Endodermal cell (in vitro differentiated cells): ENCODE measurements at places on chromosomes 5 and 9. TPM values are rescaled to one million over a fixed set of nuclear protein-coding genes. Genes with fewer than 3 reads are reported as not detected.

DNA sequence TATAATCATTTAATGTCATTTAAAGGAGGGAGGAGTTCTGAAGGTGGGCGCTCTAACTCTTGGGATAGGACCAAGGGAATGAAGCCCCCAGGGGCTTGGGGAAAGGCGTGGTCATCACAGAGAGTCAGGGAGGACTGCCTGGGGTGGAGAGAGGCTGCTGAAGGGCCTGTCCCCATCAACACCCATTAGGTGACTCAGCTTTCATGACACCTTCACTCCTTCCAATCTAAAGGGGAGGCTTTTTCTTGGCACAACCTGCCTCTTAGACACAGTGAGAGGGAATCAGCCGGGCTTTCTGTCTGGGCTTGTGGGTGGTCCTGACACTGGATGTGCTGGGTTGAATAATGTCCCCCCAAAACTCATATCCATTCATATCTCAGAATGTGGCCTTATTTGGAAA is 31.4 kb upstream of the ANKRD33B start:
- H3K27ac ChIP-seq = no peak overlapping the region
- no peak overlapping the region for H3K4me3 ChIP-seq
- no peaks in the 10 kb centered on the region for H3K36me3 ChIP-seq
- DNase-seq = no peak

GRCh38 chr9:8604201-8604600 is 804.6 kb upstream of the DMAC1 start:
- H3K4me3 ChIP-seq = no peak overlapping the region
- DNase-seq = no peak
- H3K27me3 ChIP-seq = no peaks in the 10 kb centered on the region
- no peak overlapping the region for H3K27ac ChIP-seq
- no peaks in the 10 kb centered on the region for H3K4me1 ChIP-seq

GRCh38 chr5:139296862-139297326 is 3.4 kb downstream of the MATR3 start:
- H3K4me3 ChIP-seq = peak overlapping the region; percentile 99
- no peaks in the 10 kb centered on the region for H3K4me1 ChIP-seq
- H3K36me3 ChIP-seq = peaks cover 20% of the 10 kb centered on the region
- no peak overlapping the region for H3K27ac ChIP-seq

- no peaks in the 10 kb centered on the region for H3K4me1 ChIP-seq
- H3K27me3 ChIP-seq = no peaks in the 10 kb centered on the region
- no peaks in the 10 kb centered on the region for H3K36me3 ChIP-seq
- no peak overlapping the region for H3K4me3 ChIP-seq
- H3K27ac ChIP-seq = no peak overlapping the region
Measured at GRCh38 chr5:386432-387341, 56.3 kb upstream of the EXOC3 start.

DNA sequence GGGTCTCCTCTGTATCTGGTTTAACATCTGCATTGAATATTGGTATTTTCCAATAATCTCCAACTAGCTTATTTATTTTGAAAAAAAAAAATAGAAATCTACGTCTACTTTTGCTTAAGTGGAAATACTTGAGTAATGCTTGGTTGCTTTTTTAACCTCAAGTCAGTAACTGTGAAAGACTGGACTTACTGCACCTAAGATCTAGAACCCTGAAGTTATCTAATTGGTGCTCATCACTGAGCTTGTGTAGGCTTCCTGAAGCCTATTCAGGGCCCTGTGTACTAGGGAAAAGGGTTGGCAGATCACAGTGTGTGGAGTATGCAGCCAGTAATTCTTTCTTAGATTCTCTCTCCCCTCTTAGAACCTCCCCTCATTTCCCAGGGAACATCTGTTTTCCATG is 16.2 kb downstream of the SLC1A1 start:
- no peak for DNase-seq
- peaks cover 9% of the 10 kb centered on the region for H3K4me1 ChIP-seq
- peaks cover 55% of the 10 kb centered on the region for H3K36me3 ChIP-seq
- H3K27me3 ChIP-seq = no peaks in the 10 kb centered on the region

DNA sequence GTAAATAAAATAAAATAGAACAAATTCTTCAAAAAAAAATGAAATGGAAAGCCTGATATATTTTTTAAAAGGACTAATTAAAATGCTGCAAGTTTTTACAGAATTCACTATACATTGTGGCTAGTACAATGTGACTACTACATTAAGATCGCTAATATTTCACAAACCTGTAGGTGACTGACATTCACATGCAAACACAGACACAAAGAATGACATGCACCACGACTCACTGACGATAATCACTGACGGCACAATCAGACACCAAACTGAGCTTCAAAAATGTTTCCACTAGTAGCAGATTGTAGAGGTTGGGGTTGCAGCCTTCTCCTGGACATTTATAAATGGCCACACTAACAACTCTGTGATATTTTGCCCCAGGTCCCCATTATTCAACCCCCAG is 637.7 kb upstream of the DMAC1 start:
- no peak for DNase-seq
- H3K27me3 ChIP-seq = no peaks in the 10 kb centered on the region
- H3K27ac ChIP-seq = no peak overlapping the region
- no peak overlapping the region for H3K4me3 ChIP-seq
- H3K36me3 ChIP-seq = no peaks in the 10 kb centered on the region

The TAF11L10 gene
- not detected in 2 replicates for total RNA-seq

DNA sequence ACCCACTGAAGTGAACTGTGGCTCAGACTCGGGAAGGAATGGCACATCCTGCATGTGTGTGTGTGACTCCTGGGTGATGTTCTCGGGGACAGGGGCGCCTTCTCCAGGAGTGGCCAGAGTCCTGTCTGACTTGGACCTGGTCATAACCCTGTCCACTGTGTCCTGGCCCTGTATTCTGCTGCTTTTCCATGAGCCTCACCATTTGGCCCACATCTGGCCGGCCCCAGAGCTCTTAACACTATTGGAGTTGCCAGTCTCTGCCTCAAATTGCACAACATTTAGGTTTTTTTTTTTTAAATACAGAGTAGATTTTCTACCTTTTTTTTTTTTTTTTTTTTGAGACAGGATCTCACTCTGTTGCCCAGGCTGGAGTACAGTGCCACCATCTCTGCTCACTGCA is 278.3 kb upstream of the TUT7 start:
- no peaks in the 10 kb centered on the region for H3K27me3 ChIP-seq
- no peaks in the 10 kb centered on the region for H3K4me1 ChIP-seq
- no peak overlapping the region for H3K27ac ChIP-seq

DNA sequence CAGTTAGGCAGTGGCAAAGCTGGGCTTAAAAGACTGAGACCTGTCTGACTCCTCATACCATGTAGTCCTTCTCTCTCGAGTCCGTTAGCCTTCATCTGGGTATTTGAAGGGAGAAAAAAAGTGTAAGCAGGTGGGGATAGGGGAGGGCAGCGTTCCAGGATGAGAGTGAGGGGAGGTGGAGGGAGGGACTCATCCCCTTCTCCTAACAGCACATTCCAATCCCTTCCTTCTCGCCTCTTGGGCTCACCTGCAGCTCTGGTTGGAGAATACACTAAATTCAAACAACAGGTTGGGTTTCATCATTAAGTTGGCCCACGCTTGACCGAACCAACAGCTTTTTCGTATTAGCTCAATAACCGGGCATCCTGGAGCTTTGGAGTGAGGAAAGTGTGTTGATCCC is 3.6 kb downstream of the NEURL1B start:
- H3K4me3 ChIP-seq = no peak overlapping the region
- H3K4me1 ChIP-seq = no peaks in the 10 kb centered on the region
- DNase-seq = no peak
- H3K36me3 ChIP-seq = no peaks in the 10 kb centered on the region
